Activated T-cell treated with anti-CD3 and anti-CD28 coated beads for 24 hours (primary cell): ENCODE measurements at places on chromosomes 7 and 10.
A peak's percentile ranks its signal among the peaks of the same experiment; 100 is the strongest.

DNA sequence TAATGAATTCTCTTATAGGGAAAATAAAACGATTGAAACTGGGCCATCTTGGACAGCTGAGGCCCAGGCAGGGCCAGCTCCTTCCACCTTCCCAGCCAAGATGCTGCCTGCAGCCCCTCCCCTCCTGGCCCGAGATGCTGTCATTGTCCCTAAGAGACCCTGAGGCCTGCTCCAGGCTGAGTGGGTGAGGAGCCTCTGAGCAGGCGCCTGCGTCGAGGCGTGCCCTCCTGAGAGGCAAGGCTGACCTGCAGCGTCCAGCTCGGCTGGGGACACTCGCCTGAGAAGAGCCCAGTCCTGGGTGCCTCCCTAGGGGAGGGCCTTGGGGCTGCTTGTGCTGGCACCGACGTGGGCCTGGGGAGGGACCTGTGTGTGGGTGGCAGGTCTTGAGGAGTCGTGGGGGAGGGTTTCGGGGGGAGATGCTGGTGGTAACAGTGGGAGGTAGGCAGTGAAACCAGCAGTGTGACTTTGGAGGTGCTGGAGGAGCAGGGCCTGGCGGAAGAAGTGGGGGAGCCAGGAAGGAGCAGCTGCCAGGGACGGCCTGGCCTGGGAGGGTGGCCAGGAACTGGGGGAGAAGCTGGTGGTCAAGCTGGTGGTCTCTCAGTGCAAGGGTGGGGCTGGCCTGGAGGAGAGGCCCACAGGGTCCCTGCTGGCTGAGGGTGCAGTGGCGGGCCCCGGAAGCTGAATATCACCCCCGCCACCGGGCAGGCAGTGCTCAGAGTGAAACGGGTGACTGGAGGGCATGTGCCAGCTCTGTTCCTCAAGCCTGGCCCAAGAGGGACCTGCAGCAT is 7.9 kb downstream of the GPR146 start:
- no peak for DNase-seq

DNA sequence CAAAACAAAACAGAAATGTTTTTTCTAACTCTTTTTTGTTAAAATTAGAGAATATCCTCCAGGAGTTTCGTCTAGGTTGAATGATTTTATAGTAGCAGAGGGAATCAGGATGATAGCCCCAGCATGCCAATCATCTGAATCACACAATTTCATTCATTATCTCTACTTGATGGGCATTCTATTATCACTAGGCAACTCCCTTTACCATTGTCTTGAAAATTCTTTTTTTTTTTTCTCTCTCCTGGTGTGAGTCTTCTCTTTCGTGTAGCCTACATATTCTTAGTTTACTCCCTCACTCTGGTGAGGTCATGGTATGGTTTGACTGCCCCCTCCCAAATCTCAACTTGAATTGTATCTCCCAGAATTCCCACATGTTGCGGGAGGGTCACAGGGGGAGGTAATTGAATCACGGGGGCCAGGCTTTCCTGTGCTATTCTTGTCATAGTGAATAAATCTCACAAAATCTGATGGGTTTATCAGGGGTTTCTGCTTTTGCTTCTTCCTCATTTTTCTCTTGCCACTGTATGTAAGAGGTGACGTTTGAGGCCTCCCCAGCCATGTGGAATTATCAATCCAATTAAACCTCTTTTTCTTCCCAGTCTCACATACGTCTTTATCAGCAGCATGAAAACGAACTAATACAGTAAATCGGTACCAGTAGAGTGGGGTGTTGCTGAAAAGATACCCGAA is 105.0 kb downstream of the OTUD1 start:
- DNase-seq = no peak

- peak; percentile 34 for DNase-seq
Observed at GRCh38 chr10:97731346-97732051, 5.4 kb upstream of the ZFYVE27 start.

GRCh38 chr7:38934051-38934450 is 25.1 kb upstream of the VPS41 start:
- no peak for DNase-seq

- DNase-seq = no peak
Observed at GRCh38 chr10:34581801-34582532, 233.1 kb downstream of the PARD3 start.

DNA sequence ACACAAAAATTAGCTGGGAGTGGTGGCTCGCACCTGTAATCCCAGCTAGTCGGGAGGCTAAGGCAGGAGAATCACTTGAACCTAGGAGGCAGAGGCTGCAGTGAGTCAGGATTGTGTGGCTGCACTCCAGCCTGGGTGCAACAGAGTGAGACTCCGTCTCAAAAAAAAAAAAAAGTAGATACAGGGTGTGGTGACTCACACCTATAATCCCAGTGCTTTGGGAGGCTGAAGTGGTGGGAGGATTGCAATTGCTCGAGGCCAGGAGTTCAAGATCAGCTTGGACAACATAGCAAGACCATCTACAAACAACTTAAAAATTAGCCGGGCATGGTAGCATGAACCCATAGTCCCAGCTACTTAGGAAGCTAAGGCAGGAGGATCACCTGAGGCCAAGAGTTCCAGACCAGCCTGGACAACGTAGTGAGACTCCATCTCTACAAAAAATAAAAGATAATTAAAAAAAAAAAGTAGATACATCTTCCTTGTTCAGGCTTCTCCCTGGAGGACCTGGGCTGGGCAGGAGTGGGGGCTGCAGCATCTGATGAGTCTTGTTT is 2.0 kb downstream of the MOSPD3 start:
- DNase-seq = no peak

DNA sequence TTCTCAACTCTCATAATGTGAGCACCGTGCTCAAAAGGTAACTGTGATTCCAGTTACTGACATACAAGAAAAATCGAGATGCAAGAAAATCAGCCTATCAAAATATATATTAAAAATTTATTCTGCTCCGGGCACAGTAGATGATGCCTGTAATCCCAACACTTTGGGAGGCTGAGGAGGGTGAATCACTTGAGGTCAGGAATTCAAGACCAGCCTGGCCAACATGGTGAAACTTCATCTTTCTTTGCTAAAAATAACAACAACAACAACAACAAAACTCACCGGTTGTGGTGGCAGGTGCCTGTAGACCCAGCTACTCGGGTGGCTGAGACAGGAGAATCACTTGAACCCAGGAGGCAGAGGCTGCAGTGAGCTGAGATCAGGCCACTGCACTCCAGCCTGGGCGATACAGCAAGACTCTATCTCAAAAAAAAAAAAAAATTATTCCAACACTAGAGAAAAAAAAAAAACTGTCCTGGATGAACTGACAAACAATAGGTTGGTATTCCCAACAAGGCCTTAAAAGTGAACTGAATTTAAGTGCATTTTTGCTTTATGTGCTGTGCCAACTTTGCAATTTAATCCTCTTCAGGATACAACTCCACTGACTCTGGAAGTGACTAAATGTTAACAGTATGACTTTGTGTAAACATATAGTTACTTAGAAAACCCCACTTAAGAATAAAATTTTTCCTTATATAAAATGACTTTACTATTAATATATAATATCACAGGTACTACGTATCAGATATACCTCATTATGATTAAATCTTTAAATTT is 51.1 kb downstream of the JMJD1C start:
- DNase-seq = no peak

DNA sequence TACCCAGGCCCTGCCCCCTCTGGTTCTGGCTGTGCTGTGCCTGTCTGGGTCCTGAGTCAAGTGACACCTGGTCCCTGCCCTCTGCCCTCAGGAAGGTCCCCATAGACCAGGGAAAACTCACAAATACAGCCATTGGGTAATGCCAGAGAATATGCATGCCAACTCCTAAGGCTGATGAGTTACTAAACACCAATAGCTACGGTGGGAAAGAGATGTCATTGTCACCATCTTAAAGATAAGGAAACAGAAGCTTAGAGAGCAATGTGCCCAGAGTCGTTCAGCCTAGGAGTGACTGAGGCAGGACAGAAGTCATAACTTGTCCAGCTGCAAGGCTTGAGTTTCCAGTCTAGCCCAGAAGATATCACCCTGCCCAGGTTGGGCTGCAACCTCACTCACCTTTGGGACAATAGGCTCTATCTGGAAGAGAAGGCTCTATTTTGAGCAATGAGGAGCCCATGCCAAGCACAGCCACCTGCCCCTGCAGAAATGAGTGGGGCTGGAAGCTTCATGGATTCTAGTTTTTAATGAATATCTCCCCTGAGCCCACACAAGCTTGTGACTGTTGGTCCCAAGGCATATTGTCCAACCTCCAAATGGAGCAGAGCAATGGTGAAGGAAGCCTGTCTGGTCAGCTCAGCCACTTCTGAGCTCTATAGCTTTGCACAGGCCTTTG is 42.6 kb downstream of the ZNF273 start:
- no peak for DNase-seq

DNA sequence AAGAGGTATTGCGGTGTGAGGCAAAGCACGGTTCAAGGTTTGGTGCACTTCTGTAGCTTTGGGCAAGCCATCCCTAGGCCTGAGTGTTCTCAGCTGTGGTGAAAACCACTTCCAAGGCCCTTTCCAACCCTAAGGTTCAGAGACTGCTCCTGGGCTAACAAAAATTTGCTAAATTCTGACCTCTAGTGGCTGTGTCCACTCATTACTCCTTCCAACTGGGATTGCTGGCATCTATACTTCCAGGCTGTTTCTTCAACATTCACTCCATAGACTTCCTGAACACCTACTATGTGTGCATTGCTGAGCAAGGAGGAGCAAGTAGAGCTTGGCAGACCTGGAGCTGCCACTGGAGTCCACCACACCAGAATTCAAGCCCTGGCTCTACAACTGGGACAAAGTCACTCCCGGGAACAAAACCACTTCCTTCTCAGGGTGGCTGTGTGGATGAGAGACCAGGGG is 29.3 kb upstream of the SH3PXD2A start:
- no peak for DNase-seq

- DNase-seq = no peak
Observed at GRCh38 chr10:80289451-80290287, at the start of gene MAT1A. TSS of gene MAT1A (minus strand) at chr10:80289658. CDS start at chr10:80289423, 235 bp downstream.

- no peak for DNase-seq
Observed at GRCh38 chr10:130403153-130404075, 267.2 kb downstream of the GLRX3 start.

GRCh38 chr10:113035732-113036312 is 85.8 kb downstream of the TCF7L2 start:
- no peak for DNase-seq

- no peak for DNase-seq
Observed at GRCh38 chr10:89414879-89415821, 782 bp downstream of the IFIT5 start.

GRCh38 chr7:96219378-96220130 is 102.3 kb downstream of the SLC25A13 start:
- DNase-seq = no peak

- no peak for DNase-seq
Observed at GRCh38 chr10:132297526-132297925, 10.2 kb downstream of the STK32C start.

GRCh38 chr10:119542988-119543813 is 682 bp upstream of the RGS10 start:
- peak; percentile 62 for DNase-seq

DNA sequence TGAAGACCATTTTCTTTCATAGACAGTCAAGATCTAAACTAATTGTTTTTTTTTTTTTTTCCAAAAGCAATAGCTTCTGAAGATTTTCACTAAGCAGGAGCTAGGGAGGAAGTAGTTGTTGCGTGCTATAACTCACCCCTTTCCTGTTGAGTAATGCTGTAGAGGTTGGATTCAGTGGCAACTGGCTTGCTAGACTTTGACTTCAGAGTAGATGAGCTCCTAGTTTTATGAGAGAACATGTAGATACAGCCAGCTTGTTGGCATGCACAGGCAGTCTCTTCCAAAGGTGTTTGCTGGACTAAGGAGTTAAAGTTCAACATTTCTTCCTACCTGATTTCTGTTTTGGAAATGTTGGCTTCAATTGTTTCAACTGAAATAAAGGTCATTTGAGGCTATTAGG is 66.2 kb upstream of the MXI1 start:
- no peak for DNase-seq

- no peak for DNase-seq
Observed at GRCh38 chr10:61487506-61487905, 34.3 kb upstream of the TMEM26 start.

- no peak for DNase-seq
Observed at GRCh38 chr10:131760416-131761166, 140.2 kb upstream of the PPP2R2D start.

DNA sequence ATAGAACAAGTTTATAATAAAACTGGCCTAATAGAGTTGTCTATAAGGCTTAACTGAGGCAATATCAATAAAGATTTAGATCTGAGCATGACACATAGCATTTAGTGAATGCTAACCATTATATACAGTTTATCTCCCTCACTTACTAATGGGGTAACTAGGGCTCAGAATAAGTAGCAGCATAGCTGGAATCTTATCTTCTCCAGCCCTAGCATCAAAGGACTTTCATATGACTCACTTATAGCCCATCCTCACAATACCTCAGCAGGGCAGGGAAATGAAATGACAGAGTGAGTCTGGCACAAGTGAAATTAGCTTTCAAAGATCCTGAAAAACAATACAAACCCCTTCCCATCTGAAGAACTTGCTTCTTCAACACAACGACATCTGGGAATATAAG is 362.9 kb downstream of the KIF20B start:
- no peak for DNase-seq

GRCh38 chr7:4074407-4074806 is 607.7 kb upstream of the FOXK1 start:
- no peak for DNase-seq

- no peak for DNase-seq
Observed at GRCh38 chr7:19465861-19466260, 243.0 kb downstream of the POLR1F start.

- DNase-seq = no peak
Observed at GRCh38 chr7:47258798-47259197, 323.1 kb downstream of the TNS3 start.

- no peak for DNase-seq
Observed at GRCh38 chr10:34286136-34286739, 528.9 kb downstream of the PARD3 start.

DNA sequence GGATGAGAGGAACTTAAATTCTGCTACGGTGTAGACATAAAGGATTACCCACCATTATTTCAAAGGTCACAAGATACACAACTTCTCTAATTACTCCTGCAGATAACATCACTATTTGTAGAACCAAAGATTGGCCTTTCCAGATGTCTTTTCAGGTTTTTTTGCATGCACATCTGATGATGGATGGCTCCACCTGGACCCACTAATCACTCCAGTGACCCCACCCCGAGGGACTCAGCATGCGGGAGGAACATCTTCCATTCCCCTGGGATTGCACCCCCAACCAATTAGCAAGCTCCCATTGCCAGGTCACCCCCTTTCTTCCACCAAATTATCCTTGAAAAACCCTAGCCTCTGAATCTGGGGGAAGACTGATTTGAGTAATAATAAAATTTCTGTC is 608.9 kb downstream of the CNTNAP2 start:
- DNase-seq = no peak

DNA sequence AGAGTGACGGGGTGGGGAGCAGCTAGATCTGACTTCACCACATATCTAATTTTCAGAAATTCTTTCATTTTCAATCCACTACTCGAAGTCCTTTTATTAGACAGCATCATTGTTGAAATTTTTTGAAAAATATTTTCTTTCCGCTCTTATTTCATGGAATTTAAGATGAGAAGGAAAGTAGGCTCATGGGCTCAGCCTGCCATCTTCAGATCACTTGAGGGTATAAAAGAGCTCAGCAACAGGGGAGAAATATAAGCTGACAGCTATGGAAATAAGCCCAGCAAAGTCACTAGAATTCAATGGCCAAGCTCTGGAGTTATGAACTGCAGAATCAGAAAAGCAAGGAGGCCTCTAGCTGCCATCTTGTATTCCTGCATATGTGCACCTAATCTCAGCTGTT is 389.1 kb downstream of the XPNPEP1 start:
- no peak for DNase-seq

GRCh38 chr10:79324032-79324695 is 23.1 kb upstream of the PPIF start:
- no peak for DNase-seq

GRCh38 chr10:98420786-98421185 is 5.8 kb upstream of the PYROXD2 start:
- DNase-seq = no peak

- DNase-seq = no peak
Observed at GRCh38 chr7:128826916-128827247, 3.3 kb upstream of the FLNC start.
